ENCODE measurements at places on chromosomes 6 and 20.

DNA sequence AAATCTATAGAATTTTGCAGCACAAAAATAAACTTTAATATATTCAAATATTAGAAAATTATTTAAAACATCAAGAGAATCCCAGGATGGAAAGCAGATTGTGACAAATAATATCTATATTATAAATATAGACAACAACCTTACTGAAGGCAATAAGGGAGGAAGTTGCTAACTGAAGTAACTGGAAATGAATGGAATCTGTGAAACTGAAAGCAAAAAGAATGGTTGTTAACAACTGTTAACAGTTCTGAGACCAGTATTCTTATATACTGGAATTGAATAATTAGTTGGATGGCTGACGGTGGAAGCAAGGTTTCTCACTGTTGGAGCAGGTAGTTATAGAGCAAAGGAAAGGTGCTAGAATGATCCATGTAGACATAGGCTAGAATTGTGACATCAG, 220.4 kb downstream of the PLCB1 start:
- no peak for DNase-seq

DNA sequence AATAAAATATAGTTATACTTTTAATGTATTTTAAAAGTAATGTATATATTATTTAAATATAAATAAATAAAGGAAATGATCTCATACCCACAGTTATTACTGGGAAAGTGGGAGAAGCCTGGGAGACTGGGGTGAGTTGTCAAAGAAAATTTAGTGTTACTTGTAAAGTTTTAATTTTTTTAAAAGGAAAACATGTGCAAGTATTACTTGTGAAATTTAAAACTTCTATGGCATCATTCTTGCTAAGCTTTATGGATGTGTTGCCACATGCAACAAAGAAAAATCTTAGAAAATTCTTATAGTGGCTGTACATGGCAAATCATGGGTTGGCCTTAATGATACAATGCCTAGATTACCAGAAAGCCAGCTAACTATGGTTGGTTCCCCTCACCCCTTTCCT, 194.0 kb upstream of the KCNK16 start:
- DNase-seq: no peak

- no peak for DNase-seq
These were observed 84.8 kb upstream of the MRPS10 start for GRCh38 chr6:42302411-42302810.

GRCh38 chr6:150613269-150613668, 13.6 kb downstream of the PLEKHG1 start:
- no peak for DNase-seq

- DNase-seq: no peak
These were observed 93.8 kb upstream of the RNF217 start for GRCh38 chr6:124868481-124868880.

DNA sequence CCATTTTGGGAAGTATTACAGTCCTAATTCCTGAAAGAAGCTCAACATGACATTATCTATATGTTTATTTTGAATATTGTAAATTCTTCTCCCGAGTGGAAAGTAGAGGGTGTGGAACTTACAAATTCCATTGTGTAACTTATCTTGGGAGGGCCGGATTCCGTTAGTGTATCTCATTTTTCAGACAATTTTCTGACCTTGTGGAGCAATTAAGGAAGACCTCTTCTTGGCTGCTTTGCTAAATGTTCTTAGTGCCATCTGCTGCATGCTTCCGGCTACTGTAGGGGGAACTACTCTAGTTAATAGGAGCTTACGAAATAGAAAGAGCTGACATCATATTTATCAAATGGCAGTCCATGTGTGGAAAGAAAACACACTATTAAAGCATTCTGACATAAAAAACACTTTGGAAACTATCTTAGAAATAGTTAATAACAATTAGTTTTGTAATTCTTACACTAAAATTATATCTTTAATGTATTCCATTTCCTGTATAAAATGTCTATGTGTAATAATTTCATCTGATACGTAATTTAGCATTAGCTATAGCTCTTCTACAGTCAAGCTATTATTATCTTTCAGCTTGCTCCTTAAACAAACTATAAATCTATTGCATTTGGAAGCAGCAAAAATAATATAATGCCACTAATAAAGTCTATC, 41.5 kb upstream of the KCNQ5 start:
- peak; percentile 27 for DNase-seq

DNA sequence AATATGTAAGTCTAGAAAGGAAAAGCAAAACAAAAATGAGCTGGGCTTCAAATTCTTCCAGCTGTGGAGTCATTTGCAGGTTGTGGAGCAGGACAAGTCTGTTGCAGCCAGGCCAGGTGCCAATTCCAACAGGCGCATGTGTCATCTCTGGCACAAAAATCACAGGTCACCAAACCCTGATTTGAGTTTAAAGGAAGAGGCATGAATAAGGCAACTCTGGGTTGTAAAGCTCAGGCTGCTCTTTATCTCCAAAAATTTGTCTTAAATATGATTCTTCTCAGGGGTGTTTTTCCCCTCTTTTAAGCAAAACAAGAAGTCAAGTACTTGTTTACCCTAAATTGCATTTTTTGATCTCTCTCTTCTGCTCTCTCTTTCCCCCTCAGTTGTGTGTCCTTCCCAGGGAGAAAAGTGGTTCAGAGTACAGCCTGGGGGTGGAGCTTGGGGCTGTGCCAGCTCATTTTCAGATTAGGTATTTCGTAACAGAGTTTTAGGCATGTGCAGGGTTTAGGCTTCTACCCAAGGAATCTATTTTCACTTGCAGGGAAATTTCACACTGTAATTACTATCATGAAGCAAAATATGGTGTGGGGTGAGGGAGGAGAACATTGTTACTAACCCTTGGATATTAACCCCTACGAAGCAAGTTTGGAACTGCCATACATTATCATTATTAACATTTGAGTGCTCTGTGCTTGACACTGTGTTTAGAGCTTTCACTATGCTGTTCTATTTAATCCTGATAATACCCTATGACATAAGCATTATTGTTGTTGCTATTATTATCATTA, 8.3 kb upstream of the NCOA3 start:
- DNase-seq: peak; percentile 71

DNA sequence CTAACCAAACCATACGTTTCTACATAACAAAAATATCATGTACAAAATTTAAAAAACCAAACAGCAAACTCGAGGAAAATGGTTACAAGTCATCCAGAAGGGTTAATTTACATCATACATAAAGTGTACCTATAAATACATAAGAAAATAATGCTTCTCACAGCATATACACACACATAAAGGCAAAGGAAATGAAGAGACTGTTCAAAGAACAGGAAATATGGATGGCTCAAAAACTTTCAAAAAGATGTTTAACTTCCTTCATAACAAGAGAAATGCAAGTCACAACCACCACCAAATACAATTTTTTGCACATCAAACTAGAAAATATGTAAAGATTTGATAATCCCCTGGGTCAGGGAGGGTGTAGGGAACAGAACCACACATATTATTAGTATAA, 7.5 kb downstream of the SLC22A23 start:
- no peak for DNase-seq

DNA sequence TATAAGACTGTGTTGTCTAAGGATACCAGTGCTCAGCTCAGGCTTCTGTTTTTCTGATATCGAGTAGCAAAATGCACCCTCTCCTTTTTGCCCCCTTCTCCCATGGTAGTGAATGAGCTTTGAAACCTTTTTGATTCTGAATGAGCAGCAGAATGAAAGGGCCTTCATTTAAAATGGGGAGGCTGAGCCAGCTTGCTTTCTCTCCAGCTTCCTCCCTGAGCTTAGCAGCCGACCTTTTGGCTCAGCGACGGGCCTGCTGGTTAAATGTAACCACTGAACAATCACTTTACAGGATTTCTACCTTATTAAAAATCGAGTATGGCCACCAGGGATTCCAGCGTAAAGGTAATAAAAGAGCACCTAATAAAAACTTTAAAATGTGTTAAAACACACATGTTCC, 133.7 kb upstream of the SPACA1 start:
- no peak for DNase-seq

- DNase-seq: no peak
These were observed 308.1 kb downstream of the FOXC1 start for GRCh38 chr6:1917626-1918371.

GRCh38 chr20:33709398-33709797, 10.7 kb downstream of the PXMP4 start:
- no peak for DNase-seq

DNA sequence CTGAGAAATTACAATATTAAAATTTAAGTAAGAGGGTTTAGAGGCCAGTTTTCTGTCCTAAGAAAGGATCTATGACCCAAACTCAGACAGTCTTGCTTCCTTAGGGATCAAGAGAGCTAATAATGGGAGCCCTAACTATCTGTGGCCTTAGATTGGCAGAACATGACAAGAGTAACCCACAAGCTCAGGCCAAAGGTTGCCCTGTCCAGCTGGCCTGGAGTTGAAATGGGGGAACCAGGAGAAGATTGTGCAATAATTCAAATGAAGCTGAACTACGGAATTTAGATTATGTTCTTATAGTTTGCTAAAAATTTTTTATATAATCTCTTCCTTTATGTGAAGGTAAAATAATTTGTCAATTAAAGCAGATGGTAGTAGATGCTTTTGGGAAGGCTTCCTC, 26.4 kb downstream of the LAMA4 start:
- no peak for DNase-seq

DNA sequence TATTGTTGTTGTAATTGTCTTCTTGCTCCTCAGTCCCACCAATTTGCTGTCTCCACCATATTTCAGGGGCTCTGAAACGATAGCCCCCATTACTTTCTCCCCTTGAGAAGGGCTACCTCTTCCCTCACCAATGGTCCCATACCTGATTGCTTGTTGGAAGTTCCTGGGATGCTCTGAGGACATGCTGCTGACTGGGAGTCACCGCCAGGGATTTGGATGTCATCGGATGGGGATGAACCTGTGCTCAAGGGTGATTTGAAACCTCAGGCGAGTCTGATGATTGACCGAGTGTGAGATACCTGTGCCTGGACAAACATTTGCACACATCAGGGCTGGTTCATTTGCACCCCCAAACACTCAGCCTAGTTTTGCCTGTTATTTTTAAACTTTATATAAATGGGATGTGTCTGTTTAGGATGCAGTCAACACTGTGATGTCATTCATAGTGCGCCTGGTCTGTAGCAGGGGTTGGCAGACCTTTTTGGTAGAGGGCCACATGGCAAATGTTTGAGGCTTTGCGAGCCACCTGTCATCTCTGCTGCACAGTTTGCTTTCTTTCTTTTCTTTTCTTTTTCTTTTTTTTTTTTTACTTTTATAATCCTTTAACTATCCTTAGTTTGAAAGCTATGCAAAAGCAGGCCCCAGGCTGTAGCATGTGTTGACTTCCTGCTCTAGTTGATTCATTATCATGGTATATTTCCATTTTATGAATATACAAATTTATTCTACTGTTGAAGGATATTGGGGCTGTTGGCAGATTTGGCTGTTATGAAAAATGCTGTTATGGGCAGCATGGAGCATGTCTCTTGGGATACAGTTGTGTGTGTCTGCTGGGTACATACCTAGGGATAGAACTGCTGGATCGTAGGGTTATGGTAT, 118.5 kb upstream of the PHACTR3 start:
- DNase-seq: no peak

DNA sequence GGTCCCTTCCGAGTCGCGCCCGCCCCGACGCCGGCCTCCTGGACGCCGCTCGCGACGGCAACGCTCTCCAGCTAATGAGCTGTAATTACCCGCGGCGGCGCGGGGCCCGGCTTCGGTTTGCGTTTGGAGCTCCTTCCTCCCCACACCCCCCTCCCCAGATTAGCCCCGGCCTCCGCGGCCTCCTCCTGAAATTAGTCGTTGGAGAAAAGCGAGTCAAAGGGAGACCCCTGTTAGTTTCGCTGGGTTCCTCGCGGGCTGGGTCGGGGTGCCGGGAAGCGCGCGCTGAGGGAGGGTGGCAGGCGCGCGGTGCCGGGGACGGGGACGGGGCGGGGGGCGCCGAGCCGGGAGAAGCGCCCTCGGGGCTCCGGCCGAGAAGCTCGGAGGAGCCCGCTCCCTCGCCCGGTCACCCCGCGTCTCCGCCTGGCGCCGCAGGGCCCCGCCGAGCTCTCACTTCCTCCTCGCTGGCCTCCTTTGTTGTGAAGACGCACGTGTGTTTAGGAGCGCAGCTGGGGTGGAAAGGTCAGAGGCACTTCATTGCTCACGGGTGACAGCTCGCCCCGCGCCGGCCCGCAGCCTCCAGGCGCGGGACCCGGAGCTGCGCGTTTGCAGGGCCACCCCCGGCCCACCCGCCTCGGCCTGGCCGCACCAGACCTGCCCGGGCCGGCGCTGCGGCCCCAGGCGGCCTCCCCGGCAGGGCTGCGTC, 4.9 kb downstream of the FOXC1 start:
- no peak for DNase-seq

- no peak for DNase-seq
These were observed 71.2 kb downstream of the TNFRSF21 start for GRCh38 chr6:47238456-47238995.

- DNase-seq: no peak
These were observed 30.8 kb upstream of the PPP1R3G start for GRCh38 chr6:5054245-5054873.

DNA sequence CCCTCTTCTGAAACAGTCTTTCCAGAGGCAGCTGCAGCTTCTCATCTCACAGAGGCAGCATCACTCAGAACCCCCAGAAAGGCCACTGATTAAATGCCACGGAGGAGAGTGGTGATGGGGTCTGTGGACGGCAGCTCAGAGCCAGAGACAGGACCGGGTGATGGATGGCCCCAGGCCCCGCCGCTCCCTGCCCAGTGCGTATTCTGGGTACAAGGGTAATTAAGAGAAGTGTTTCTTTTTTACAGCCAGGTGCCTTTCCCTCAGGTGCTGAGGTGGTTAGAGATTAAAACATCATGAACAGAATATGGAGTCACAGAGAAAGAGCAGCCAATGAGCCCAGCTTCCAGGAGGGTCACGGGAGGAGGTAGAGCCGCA, 434.5 kb downstream of the PREX1 start:
- no peak for DNase-seq

- peak; percentile 66 for DNase-seq
These were observed 113.3 kb upstream of the SSTR4 start for GRCh38 chr20:22921595-22922421.

GRCh38 chr20:49030954-49031619, 15.0 kb upstream of the CSE1L start:
- no peak for DNase-seq

- DNase-seq: no peak
These were observed at the start of gene SEMG1 for GRCh38 chr20:45206725-45207124. Gene SEMG1, plus strand, starts transcription at chr20:45207033. Its CDS starts 21 bp downstream, at chr20:45207054.

GRCh38 chr6:35294308-35294945, 3.2 kb upstream of the DEF6 start:
- DNase-seq: peak; percentile 57

DNA sequence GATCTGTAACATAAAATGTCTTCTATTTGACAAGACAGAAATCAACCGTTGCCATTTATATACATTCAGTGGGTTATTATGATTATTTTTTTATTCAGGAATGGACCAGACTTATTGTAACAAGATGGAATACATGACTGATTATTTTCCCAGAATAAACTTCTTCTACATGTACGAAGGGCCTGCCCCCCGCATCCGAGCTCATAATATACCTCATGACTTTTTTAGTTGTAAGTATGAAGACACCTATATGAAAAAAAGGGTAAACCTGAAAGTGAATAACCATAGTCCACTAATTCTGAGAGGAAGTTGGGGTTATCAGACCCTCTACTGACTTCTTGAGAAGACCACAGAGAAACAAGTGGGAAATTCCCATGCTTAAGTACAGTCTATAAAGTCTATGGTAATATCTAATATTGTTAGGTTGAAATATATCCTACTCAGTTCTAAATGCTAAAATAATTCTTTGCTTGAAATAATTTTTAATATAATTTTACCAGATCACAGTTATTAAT, 15.9 kb downstream of the OR2A4 start:
- DNase-seq: no peak

- peak; percentile 31 for DNase-seq
These were observed 9.6 kb downstream of the MOXD1 start for GRCh38 chr6:132391391-132392269.

- no peak for DNase-seq
These were observed 41.9 kb downstream of the UTRN start for GRCh38 chr6:144327081-144327480.

Data from SJCRH30 (cell line).